ENCODE measurements at places on chromosomes 3 and 15.

DNA sequence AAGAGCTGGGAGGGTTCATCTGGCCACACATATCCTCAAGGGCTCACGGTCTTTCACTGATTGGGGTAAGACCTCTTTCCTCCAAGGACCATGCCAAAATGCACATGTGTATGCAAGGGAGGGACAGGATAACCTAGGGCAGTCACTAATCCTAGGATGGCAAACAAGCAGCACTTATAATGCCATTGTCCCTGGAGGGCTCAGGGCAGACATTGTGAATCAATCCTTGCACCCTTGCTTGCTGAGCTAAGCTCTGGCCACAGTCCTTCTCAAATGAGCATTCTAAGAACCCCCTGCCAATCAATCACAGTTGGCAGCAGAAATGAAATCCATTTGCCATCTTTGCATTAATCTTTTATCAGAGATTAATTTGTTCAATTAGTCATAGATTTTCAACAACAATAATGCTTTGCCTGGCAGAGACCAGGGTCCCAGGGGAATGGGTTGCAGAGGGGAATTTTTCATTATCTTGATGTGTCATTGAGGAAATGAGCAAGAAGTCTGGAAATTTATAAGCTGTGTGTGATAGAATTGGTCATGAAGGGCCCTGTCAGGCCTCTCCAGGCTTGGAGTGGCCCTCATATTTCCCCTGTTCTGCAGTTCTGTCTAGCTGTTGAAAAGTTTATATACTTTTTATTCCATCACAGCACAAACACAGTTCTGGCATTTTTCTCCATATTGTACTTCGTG lies 57.2 kb upstream of the KY start:
- no peak for DNase-seq

GRCh38 chr3:59411694-59412093 lies 361.9 kb upstream of the CFAP20DC start:
- DNase-seq: no peak

DNA sequence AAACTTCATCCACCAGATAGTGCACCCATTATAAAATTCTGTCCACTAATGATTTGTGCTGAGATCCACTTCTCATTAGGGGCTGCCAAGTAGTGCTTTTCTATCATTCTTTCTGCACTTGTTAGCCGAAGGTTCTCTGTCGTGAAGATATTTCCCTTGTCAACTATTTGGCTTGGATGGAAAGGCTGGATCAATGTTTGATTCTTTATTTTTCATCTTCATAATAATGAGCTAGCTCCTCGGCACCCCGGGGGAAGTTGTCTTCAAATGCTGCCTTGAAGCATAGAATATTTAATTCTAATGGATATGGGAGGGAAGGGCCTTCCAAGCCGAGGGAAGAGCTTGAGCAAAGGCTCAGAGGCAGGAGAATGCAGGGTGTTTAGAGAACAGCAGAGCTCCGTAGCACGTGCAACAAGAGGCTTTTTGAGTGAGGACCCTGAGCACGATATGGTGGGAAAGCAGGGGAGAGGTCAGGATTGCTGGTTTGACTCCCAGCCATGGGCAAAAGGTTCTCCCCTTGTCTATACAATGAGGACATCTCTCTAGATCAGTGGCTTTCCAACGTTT lies 16.3 kb upstream of the MUC20 start:
- DNase-seq: no peak

DNA sequence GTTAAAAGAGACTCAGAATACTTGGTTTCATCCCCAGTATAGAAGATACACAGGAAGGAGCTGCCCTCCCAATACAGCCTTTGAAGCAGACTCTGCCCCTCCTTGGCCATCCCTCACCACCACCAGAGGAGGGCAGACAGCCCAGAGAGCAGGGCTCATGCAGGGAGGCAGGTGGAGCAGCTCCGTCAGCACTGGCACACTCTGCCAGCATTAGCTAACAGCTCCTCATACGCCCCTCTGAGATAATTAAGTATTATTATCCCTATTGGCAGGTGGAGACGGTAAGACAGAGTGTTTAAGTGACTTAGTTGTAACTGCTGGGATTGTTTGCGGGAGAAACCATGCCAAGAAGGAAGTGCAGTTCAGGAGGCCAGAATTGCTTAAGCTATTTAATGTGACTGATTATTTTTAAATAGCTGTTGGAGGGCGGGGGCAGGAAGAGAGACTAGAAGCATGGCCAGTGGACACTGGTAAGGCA lies 434.0 kb downstream of the EPHB1 start:
- DNase-seq: no peak

DNA sequence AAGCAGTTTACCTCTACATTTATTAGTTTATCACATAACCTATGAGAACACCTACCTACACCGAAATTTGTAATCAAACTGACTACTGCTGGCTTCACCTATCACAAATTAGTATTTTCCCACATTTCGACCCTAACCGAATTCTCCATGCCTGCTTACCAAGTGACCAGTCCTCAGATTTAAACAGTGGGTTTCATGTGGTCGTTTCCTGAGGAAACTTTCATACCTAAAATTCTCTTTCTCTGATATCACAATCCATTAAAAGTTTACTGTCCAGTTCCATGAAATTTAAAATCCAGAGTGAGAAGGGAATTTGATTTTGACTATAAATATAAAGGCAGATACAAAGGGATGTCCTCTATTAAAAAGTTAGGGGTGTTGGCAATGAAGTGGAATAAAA lies 1.9 kb downstream of the PLOD2 start:
- DNase-seq: no peak

Measured in activated naive CD4-positive, alpha-beta T cell treated with anti-CD3 and anti-CD28 coated beads, Interleukin-2, amount 50 U/mL, for 72 hours (primary cell).